Urinary bladder (tissue), 4 donors: ENCODE measurements at places on chromosomes 6 and 20. TPM values are rescaled to one million over a fixed set of nuclear protein-coding genes. Genes with fewer than 3 reads are reported as not detected.

DNA sequence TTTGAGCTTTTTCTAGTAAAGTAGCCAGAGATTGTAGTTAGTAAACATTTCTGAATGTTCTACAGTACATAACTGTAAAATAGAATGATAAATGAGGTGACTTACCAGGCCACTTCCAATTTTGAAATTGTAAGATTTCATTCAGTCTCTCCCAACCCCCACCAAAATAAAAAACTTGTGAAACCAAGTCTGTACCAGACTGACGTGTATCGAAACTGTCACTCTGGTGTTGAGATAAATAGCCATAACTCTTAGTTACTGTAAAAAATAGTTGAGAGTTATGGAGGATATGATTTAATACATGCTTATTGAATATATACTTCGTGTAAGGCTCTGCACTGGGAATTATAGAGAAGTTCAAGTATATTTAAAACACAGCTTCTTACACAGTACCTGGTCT is 455.7 kb downstream of the PLCB1 start:
- no peak for DNase-seq

DNA sequence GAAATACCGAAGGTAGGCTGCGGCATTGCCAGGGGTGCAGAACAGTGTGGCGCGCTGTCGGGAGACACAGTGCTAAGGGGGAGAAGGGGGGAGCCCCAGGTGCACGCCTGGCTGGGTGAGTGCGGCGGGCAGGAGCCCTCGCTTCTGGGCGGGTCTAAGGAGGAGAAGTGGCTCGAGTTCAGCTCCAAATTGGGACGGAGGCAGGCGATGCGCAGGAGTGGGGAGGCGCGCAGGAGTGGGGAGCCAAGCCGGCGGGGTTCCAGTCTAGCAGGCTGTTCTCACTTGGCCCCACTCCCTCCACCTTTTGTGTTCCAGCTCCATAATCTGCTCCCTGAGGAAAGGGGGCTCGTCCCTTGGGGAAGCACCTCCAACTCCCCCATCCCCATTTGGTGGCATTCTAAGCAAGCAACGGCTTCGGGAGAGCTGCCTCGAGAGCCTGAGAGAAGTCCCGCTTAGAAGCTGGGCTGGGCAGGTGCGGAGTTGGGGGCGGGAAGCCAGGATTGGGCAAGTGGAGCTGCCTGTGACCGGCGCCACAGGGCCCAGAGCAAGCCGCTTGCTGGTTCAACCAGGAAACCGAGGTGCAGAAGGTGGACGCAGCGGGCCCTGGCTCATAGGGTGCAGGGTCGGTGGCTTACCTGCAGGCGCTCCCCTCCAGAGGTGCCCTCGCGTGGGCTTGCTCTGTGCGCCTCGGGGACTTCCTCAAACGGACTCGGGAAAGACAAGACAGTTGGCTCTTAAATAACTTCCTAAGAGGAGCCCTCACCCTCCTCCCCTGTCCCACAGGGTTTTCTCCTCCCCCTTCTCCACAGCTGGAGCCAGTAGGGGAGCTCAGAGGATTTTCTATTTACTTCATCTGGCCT is at the start of gene F13A1:
F13A1 (minus strand) TSS at position 711 of the 860 bp plus-strand sequence. CDS start 1,998 bp downstream, outside the sequence.
- no peak for DNase-seq

Gene SSTR4
- total RNA-seq, result not detected

Gene KIAA0408
- total RNA-seq, result 40.8 TPM

DNA sequence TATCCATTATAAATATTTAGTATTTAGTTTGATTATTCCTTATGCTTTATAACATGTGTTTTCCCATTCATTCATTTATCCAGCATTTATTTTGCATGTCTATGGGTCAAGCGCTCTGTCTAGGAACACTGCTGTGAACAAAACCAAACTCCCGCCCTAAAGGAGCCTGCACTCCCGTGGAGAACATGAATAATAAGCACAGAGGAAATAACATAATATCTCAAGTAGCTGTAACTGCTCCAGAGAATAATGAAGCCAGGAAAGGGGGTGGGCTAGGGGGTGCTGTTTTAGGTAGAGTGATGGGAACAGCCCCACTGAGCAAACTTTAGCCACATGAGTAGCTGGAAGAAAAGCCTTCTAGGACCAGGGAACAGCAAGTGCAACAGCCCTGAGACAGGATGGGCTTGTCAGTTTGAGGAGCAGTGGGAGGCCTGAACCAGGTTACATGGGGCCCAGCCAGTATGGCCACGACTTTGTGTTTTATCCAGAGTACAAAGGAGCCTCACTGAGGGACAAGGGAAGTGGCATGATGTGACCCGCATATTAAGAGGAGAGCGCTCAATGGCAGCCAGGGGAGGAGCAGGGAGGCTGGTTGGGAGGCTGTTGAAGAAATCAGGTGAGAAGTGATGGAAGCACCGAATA is 24.4 kb upstream of the PRND start:
- DNase-seq, result no peak

DNA sequence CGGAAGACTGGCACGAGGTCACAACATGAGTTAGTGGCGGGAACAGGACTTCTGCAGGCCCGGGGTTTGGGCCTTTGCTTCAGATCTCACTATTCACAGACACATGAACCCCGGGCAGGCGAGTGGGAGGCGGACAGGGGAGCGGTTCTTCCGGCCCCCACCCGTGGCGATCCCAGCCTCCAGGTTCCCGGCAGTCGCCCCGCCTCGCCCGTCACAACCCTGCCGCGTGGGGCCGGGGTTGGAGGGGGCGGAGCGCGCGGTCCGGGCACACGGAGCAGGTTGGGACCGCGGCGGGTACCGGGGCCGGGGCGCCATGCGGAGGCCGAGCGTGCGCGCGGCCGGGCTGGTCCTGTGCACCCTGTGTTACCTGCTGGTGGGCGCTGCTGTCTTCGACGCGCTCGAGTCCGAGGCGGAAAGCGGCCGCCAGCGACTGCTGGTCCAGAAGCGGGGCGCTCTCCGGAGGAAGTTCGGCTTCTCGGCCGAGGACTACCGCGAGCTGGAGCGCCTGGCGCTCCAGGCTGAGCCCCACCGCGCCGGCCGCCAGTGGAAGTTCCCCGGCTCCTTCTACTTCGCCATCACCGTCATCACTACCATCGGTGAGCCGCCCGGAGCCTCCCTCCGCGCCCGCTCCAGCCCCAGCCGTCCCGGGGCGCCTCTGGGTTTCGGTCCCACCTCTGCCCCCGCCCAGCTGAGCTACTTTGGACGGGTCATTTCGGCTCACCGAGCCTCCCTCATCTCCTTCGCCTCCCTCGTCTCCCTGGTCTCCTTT is at the start of gene KCNK15:
KCNK15 (plus strand) TSS at position 268 of the 769 bp plus-strand sequence; CDS start at position 314, 46 bp downstream.
- no peak for DNase-seq

DNA sequence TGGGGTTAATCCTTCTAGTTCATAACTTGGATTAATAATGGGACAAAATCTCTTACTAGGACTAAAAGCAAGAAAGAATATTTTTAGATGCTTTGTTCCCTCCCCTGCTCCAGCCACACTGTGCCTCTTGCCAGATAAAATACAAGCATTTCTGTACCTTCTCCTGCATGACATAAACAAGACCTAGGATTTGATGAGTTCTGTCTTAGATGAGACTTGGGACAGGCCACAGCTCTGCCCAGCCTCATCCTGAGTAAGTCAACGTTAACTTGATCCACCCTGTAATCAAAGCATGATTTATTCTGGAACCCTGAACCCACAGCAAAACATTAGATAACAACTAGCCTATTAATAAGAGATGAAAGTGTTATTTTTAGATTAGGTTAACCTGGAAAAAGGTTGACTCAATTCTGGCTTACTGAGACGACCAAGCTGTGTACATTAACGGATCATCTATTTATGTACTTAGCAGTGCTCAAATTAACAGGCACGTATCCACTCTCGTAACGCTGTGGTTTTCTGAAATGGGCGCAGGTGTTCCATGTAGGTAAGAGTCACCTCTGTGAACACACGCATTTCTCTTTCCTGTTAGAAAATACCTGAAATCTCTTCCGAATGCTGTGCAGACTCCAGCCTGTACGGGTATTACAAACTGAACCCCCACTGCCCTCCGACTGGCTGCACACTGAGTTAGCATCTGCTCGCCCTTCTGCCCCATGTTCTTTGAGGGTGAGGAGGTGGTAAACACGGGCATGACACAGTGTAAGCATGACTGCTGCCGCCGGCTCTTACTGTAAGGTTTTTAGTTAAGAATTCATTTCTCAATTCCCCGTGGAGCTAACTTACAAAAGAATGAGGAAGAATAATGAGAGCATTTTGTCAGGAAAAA is 132.1 kb upstream of the FOXQ1 start:
- DNase-seq, result no peak

DNA sequence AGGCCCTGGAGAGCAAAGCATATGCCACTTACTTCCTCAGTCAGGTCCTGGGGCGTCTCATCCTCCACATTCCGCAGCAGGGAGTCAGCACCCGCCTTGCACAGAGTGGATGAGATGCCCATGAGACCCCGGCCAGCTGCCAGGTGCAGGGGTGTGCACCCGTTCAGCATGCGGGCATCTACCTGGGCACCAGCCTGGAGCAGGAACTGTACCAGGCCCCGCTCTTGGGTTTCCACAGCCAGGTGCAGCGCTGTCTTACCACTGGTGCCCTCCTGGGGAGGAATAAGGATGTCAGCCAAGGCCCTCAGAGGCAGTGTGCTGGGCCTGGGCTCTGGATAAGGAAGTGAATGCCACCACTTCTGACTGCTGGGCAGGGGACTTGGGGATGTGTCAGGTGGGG is 2.7 kb upstream of the SLC35B2 start:
- no peak for DNase-seq

Gene DOK5
- total RNA-seq, result 20.4 TPM

DNA sequence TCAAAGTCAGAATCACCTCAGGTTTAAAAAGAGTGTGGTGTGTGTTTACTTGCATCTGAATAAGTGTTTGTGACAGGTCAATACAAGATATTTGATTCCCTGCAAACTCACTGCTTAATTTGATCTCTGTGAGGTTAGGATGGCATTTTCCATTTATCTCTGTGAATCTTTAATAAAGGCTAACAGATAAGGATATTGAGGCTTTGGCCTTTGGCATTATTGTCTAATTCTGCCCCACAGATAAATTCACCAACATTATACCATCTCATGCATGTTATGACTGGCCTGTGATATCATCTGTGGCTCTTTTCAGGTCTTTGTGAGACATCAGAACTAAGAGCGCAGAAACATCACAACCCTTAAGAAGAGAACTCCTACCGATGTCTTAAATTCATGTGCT is 84.7 kb downstream of the TRMT6 start:
- DNase-seq, result no peak

DNA sequence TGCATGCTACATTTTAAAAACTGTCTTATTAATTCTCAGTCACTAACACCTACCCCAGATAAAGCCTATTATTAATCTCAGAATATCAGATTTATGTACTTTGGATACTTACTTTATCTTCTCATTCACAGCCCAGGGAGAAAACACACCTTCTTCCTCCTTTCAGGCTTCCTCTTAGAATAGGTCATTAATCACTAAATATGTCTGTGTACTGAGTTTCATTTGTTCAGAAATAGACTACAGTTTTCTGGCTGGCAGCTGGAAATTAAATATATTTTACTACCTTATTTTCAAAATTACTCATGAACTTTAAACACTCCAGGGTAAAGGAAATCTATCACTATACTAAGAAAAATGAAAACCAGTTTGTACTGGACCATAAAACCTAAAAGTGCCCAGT is 147.7 kb upstream of the DST start:
- DNase-seq, result no peak

DNA sequence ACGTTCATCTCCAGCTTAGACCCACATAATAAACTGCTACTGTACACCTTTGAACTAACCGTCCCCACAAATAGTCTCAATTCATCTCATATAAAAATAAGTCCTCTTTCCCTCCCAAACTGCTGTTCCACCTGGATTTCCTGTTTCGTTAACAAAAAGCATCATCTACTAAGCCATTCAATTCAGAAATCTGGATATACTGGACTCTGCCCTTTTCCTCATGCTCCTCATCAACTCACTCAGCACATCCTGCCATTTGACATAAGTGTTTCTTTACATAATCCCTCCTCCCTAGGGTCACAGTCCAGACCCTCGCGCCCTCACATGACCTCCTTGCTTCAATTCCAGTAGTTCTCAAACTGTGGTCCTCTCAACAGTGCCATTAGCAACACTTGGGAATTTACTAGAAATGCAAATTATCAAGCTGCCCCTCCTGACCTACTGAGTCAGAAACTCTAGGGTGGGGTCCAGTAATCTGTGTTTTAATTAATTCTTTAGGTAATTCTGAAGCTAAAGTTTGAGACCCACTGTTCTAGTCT is 4.5 kb downstream of the MKKS start:
- DNase-seq, result no peak

GRCh38 chr6:41732591-41733359 is 2.6 kb downstream of the TFEB start:
- DNase-seq, result no peak

Gene ZFP57
- not detected for total RNA-seq

- DNase-seq, result no peak
These were observed 262.0 kb downstream of the HIVEP2 start for GRCh38 chr6:142682985-142683384.

- DNase-seq, result no peak
These were observed 116.9 kb upstream of the EMILIN3 start for GRCh38 chr20:41483553-41483930.

Gene BCAS4
- total RNA-seq, result 4.8 TPM

Gene CCDC170
- 4.7 TPM for total RNA-seq

GRCh38 chr6:104095661-104096416 is 763.9 kb downstream of the HACE1 start:
- DNase-seq, result no peak

Gene TGM2
- total RNA-seq, result 75.7 TPM

DNA sequence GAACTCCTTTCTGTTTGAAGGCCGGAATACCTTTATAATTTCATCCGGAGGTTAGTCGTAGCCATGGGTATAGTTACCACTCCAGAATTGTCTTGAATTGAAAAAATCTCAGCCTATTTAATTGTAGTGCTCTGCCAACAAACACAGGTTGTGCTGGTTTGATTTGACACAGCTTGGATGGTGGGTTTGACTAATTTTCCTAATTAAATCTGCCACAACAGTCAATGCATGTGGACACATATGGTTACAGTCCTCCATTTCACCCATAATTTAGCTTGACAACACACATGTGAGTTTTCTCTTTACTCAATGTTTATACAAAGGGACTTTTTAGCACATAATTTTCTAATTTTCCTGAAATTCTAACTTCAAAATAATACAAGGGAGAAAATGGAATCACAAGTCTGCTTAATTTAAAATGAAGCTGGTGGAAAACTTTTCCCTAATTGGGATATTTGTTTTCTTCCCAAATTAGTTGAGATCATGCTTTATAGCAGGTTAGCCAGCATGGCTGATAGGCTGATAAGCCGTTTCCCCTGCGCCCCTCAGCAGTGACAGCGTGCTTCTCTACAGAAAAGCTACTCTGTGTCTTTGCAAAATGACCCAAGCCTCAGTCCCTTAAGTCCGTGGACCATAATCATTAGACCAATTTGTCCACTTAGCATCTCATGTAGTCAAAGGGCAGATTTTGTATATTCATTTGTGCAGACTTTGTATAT is 463.5 kb upstream of the FLRT3 start:
- no peak for DNase-seq

Gene SEMG1
- total RNA-seq, result not detected

- no peak for DNase-seq
These were observed 28.1 kb upstream of the MTCL3 start for GRCh38 chr6:127547215-127547614.
